ENCODE measurements at places on chromosomes 16 and 17. TPM values are rescaled to one million over a fixed set of nuclear protein-coding genes. Genes with fewer than 3 reads are reported as not detected.

GRCh38 chr17:50598487-50598886 lies 36.2 kb upstream of the ABCC3 start:
- no peak for DNase-seq
- H3K4me1 ChIP-seq, result peaks cover 2% of the 10 kb centered on the region
- H3K27me3 ChIP-seq, result no peaks in the 10 kb centered on the region
- no peaks in the 10 kb centered on the region for H3K36me3 ChIP-seq

DNA sequence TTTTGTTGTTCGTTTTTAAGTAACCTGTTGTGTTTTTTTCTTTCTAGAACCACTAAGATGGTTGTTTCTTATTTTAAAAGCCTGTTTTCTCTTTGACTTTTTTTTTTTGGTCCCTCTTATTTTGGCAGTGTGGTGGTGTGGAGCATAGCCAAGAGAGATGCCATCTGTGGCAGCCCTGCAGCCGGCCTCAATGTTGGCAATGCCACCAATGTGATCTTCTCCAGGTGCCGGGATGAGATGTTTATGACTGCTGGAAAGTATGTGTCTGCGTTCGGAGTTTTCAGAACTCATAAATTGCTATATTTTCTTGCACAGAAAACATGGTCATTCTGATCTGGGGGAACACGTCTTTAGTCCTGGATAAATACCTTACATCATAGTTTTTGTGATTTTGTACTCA lies 17.6 kb downstream of the CFAP52 start:
- no peaks in the 10 kb centered on the region for H3K36me3 ChIP-seq
- H3K27me3 ChIP-seq, result no peaks in the 10 kb centered on the region
- no peak for DNase-seq
- H3K4me1 ChIP-seq, result no peaks in the 10 kb centered on the region

- H3K27me3 ChIP-seq, result no peaks in the 10 kb centered on the region
- peaks cover 14% of the 10 kb centered on the region for H3K4me1 ChIP-seq
- no peak overlapping the region for H3K27ac ChIP-seq
Observed at GRCh38 chr17:1707107-1707506, 3.1 kb downstream of the TLCD2 start.

DNA sequence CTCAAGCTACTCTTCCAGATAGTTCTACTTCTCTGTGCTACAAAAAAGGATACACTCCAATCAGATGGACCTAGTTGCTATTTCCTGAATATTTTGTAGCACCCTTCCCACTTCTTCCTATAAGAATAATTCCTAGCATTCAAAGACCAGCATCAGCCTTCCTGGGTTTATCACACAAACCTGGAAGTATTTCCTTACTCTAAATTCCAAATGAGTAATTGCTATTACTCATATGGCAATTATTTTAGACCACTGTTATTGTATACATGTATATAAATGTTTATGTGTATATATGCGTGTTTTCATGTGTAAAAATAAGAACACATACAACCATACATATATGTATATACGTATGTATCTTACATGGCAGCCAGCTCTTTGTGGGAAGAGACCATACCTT lies 130.6 kb downstream of the MYO1D start:
- H3K27me3 ChIP-seq, result no peaks in the 10 kb centered on the region
- H3K27ac ChIP-seq, result no peak overlapping the region
- no peak overlapping the region for H3K4me3 ChIP-seq

GRCh38 chr17:48012151-48012520 lies 25.5 kb downstream of the COPZ2 start:
- DNase-seq, result peak; percentile 39
- H3K27ac ChIP-seq, result no peak overlapping the region
- peaks cover 7% of the 10 kb centered on the region for H3K4me1 ChIP-seq
- no peaks in the 10 kb centered on the region for H3K36me3 ChIP-seq
- no peaks in the 10 kb centered on the region for H3K27me3 ChIP-seq

CCL15 gene
- total RNA-seq, result 0.33 TPM

Data from thyroid gland (tissue), 4 donors.